ENCODE measurements at places on chromosomes 1 and 21.

- no peak for DNase-seq
Measured at GRCh38 chr21:27570306-27570868, 603.5 kb upstream of the ADAMTS5 start.

GRCh38 chr1:167447521-167448136 is 70.7 kb downstream of the CD247 start:
- peak; percentile 93 for DNase-seq

GRCh38 chr1:192807211-192808162 is 1.4 kb upstream of the RGS2 start:
- DNase-seq, result peak; percentile 50

DNA sequence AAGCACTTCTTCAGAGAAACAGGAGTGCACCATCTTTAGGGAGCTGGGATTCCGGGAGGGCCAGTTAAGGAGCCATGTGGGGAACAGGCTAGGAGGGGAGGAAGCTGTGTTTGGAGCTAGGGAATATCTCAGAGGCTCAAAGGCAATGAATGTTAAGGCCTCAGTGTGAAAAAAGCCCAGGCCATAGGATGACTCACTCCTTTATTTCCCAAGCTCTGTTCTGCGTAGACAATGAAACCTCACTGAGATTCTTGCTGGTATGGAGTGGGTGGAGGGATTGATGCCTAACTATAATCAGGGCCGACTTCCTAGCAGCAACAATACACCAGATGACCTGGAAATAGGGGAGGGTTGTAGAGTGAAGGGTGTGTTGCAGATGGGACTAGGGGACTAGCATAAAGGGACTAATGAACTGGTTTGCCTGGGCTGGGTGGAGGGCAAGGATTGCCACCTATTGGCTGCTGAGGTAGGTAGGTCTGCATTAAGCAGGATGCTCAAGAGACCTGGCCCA is 2.1 kb downstream of the GNAT2 start:
- no peak for DNase-seq

- no peak for DNase-seq
Measured at GRCh38 chr1:208233546-208233945, 10.6 kb downstream of the PLXNA2 start.
